NCI-H1436 (cell line): ENCODE measurements at places on chromosomes 3 and 15.

DNA sequence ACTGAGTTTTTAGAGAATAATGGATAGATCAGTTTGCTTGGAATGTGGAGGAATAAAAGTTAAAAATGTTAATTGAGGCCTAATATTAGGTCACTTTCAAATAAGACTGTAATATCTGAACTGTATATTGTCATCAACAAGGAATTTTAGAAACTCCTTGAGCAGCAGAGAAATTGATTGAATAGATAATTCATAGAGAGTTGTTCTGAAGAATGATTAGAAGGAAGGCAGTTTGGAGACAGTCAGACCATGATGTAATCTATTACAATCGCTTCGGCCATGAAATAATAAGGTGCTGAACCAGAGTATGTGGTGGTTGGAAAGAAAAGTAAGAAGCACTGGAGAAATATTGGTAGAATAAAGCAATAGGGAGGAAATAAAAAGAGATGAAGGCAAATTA, 15.7 kb downstream of the ECT2 start:
- DNase-seq: no peak

DNA sequence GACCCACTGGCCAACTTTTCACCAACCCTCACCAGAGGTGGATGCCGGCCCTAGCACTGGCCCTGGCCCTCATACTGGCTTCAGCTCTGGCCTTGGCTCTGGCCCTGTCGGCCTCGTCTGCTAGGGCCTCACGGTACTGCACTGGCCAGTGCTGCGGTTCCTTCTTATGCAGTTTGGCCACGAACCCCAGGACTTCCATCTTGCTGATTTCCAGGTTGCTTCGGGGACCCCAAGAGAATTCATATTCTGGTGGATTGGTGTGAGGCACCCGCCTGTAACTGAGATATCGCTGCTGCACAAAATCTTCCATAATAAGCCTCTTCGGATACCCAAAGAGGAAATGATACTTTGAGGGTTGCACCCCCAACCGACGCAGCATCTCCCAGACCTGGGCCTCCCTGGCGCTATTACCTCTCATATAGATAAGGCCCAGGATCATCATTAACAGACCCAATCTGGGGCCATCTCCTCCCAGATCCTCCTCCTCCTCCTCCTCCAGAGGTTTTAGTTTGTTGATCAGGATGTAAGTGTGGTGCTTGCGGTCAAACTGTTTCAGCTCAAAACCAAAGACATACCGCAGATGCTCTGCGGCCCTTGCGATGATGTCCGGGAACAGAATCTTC, 883 bp downstream of the MAGEF1 start:
- peak; percentile 29 for DNase-seq

GRCh38 chr15:91235376-91235775, 135.3 kb downstream of the SV2B start:
- no peak for DNase-seq

- DNase-seq: no peak
Measured at GRCh38 chr3:196202516-196202970, 8.7 kb downstream of the ZDHHC19 start.

DNA sequence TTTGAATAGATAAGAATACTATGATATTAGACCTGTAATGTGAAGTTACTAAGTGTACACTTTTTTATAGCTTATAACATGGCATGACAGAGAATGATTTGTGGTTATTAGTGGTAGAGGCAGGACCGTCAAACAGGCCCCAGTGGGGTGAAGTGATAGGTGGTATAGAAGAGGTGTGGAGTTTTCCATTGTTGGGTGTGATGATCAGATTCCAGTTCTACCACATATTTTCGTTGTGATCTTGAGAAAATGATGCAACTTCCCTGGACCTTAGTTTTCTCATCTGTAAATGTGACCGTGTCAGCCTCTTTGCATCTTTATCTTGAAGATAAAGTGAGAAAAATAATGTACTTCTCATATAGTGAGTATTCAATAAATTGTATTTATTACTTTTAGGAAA, 30.3 kb upstream of the UTS2B start:
- DNase-seq: no peak

DNA sequence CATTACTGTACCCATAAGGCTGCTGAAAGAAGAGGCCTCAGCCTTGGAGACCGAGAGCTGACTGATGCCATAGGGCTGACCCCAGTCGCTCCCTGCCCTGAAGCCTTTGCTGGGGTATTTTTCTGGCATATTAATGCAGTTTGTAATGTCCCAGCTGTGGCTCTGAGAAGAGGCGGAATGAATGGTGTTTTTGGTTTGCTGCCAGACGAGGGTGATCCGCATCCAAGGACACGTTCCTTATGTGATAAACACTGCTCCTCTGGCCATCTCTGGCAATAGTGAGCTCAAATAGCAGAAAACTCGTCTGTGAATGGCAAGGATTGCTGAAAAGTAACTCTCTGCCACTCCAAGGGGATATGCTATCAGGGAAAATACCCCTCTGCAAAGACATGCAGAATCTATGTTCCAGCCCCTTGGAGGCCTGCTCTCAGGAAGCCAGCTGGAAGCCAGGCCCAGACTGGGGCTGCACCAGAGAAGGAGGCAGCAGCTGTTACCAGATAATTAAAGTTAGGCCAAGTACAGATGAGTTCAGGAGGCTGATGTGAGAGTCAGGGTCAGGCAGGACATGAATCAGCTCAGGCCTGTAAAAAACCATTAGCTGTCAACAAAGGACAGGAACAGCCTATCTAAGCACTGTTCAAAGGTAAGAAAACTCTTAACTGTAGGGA, 28.9 kb upstream of the KLHL6 start:
- no peak for DNase-seq
